ENCODE measurements at places on chromosomes 2 and 18. TPM values are rescaled to one million over a fixed set of nuclear protein-coding genes. Genes with fewer than 3 reads are reported as not detected.

The RGPD3 gene
- total RNA-seq: 0.14 TPM

DNA sequence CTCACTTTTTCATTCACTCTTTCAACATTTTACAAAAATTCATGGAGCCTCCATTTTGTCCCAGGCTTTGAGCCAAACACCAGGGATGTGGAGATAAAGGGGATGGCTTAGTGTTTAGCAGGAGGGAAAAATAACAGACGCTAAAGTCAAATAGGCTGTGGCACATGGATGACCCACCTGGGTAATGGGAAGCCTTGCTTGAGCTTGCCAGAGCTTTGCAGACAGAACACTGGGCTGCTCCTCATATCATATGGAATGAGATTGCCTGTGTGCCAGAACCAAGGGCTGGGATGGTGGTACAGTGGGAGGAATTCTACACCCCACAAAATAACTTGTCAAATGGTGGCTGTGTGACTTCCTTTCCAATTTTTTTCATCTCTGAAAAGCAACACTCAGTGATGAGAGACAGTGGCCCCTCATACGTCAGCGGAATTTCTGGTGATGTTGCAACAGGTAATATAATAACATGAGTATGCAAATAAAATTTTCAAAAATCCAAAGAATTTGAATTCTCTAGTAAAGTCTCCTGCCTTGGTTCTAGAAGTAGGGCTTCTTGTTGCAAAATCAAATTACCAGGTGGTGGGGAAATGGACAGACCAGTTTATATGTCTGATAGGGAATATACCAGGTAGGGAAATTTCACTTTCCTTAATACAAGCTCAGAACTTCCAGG is 252.9 kb downstream of the CLIP4 start:
- DNase-seq: no peak

DNA sequence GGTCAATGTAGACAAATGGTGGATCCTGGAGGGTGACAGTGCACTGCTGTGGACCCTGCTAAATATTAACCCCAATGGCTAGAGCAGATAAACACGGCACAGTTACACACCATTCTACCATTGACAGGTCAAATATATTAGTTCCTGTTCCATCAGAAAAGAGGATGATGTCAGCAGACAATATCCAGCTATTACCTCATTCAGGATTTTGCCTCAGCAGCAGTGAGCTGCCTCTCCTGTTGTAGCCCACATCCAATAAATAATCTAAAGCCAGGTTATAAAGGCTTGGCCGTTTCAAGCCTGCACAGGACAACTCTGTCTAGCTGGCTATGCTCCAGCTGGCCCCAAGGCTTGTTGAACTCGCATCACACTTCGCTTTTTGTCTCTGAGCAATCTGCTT is 31.6 kb upstream of the NETO1 start:
- DNase-seq: no peak

GRCh38 chr18:42078711-42079110 is 123.7 kb downstream of the PIK3C3 start:
- DNase-seq: no peak

- DNase-seq: no peak
Observed at GRCh38 chr2:240898108-240898730, 2.3 kb upstream of the MAB21L4 start.

Measured in posterior vena cava (tissue), 2 donors.